ENCODE measurements at places on chromosomes 12 and 14.
A peak's percentile ranks its signal among the peaks of the same experiment; 100 is the strongest.

DNA sequence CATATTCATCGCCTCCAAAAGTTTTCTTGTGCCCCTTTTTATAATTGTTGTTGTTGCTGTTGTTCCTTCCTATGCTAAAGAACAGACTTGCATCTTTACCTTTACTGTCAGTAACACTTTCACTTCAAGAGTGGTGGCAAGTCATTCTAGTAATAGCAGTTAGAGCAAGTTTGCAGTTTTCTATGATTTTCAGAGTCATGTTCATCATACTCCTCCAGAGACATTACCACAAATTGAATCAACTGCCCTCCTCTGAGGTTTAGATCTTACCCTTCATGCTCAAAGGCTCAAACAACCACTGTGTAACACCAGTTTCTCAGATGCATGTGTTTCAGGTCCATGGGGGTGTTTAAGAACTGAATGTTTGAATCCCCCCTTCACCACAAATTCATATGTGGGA lies 763.4 kb downstream of the LRFN5 start:
- no peak for DNase-seq

- DNase-seq = peak; percentile 87
Observed at GRCh38 chr14:21087294-21088091, 11.0 kb downstream of the ZNF219 start.

GRCh38 chr12:119704065-119704747 lies 36.3 kb downstream of the PRKAB1 start:
- no peak for DNase-seq

DNA sequence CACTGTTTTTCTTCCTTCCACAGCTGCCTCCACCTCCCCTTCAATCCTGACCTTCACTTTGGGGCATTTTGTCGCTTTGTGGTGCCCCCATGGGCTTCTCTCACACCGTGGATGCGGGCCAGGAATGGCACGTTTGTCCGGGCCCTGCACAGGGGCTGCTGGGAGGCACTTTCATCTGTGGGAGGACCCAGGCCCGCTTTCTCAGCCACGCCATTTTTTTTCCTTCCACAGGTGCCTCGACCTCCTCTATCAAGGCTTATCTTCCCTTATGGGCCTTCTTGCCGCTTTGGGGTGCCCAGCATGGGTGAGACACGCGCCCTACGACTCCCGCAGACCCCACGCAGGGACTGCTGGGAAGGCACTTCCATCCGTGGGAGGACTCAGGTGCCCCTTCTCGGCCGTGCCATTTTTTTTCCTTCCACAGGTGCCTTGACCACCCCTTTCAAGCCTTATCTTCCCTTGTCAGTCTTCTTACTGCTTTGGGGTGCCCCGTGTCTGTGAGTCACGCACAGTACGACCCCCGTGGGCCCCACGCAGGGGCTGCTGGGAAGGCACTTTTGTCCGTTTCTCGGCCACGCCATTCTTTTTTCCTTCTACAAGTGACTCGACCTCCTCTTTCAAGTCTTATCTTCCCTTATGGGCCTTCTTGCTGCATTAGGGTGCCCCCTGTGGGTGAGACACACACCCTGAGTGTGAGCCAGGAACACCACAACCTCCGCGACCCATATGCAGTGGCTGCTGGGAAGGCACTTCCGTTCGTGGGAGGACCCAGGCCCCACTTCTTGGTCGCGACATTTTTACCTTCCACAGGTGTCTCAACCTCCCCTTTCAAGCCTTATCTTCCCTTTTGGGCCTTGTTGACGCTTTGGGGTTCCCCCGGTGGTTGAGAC lies 270.7 kb downstream of the ALG10 start:
- no peak for DNase-seq

- DNase-seq = peak; percentile 36
Observed at GRCh38 chr14:99393059-99393655, 87.5 kb downstream of the SETD3 start.

DNA sequence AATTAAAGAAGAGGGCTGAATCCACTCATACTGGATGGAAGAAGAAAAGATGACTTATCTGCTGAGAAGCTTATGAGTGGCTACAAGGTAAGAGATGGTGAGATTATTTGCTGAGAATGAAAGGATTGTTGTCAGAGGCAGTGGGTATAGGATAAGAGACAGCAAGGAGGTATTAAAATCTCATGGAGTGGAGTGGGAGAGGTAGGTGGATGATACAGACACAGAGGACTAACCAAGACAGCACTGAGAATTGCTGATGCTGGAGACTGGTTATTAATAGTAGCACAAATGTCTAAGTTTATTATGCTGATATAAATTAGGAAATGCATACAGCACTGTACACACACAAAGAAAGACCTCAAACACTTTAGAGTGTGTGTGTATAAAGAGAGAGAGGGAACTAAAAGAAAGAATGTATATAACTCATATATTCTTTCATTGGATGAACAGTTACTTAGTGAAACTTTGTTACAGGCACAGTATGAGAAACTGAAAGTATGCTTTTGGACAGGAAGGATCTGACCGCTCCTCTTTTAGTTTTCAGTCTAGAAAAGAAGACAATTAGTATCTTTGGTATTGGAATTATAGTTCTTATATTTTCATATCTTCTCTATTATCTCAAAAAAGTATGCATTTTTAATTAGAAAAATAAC lies 543.1 kb downstream of the LRFN5 start:
- no peak for DNase-seq

GRCh38 chr12:128365032-128365431 lies 98.1 kb downstream of the TMEM132C start:
- no peak for DNase-seq

DNA sequence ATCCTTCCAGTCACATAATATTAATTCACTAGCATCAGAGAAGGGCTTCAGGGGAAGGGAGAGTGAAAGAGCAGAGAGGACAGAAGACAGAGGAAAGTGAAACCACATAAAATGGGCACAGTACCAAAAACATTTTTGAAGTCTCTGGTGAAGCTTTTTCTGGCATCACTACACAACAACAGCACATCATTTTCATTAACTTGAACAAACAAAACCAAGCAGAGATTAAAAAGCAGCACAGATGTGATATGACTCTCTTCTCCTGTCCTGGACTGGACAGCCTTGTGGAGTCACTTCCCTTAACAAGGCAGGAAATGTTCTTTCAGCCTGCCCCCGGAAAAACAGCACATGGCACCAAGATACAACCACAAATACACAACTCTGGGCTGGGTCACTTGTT lies 112.0 kb downstream of the TSPAN8 start:
- DNase-seq = no peak

DNA sequence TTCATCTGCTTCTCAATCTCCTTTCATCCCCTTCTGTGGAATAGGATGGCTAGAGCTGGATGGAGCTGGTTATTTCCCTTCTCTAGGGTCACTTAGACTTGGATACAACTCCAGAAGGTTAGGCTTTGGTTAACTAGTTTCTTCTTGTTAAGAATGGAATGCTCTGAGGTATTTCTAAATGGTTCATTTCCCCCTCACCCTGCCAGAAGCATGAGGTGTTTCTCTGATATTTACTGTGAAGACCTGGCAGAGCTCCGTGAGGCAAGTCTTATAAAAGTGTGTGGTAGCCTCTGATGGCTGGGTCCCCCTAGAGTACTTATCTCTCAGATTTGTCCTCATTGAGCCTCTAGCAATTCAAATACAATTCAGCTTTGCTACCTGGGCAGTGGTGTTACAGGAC lies 207.9 kb downstream of the SLC16A7 start:
- no peak for DNase-seq

DNA sequence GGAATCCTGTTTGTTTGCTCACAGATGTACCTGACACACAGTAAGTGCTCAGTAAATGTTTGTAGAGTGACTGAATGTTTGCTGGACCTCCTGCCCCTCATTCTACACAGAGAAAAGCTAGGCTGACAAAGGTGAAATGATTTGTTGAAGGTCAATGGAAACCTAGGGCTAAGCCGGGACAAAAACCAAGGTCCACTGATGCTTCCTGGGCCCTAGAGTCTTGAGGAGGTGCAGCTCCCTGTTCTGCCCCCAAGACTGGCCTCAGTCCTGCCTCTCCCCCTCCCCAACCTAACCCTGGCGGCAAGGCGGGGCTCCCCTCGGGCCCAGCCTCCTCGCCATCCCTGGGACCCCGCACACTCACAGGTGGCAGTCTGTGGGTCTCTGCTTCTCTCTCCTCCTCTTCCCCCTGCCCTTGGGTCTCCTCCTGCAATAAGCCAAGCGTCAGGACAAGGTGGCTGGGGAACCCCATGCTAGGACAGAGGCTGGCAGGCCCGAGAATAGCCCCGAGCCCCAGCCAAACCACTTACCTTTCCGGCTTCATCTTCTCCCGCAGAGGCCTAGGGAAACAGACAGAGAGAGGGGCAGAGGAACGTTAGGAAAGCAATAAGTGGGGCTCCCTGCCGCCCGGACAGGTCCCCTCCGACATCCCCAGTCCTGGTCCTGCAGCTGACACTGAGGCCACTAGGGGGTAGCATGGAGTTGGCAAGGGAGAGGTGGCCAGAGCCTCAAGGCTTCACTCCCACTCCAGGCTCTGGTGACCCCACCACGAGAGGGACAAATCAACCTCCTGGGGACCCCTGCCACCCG lies 9.3 kb downstream of the PGF start:
- DNase-seq = peak; percentile 82

GRCh38 chr12:82910246-82910893 lies 223.7 kb downstream of the TMTC2 start:
- DNase-seq = no peak

- DNase-seq = peak; percentile 35
Observed at GRCh38 chr12:121893961-121894460, 5.4 kb downstream of the PSMD9 start.

DNA sequence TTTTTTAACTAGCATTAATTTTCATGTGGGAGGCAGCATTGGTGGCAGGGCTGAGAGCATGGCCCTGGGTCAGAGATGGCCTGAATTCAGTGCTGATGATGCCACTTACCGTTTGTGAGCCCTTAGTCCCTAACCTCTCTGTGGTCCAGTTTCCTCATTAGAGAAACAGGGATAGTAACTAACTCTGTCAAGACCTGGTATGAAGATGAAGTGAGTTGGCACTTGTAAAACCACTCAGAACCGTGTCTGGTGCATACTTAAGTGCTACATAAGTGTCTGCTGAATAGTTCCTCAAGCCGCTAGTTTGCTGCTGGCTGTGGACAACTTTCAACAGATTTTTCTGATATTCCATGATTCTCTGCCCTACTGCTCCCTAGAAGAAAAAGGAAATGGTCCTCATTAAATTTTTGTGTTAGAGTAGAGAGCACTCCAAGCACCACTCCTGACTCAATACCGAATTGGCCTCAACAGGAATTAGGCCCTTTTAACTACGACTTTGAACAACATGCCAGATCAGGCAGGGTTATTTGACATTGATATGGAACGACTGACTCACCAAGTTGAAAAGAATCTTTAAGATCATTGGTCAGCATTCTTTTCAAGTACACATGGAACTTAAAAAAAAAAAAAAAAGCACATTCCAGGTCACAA lies 250.2 kb downstream of the ANO2 start:
- DNase-seq = no peak

DNA sequence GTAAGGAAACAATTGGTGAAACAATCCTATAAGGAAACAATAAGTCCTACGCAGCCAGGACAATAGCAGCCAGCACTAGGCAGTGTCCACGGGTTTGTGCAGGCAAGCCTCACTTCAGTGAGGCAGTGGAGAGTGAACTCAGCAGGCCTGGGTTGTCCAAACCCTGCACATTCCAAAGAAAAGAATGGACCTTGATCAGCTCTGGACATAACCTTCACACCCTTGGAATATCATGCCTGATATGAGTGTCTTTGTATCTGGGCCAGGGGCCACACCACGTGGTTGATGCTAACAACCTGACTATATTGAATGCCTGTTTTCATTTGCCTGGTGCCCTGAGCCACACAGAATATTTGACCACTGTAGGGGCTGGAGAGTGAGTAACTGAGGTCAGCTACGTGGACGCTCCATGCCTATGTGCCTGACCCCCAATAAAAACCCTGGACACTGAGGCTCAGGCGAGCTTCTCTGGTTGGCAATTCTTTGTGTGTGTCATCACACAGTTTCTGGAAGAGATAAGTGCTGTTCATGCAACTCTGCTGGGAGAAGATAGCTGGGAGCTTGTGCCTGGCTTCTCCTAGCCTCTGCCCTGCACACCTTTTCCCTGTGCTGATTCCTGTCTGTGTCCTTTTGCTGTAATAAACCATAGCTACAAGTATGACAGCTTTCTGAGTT lies 81.4 kb upstream of the NCOR2 start:
- no peak for DNase-seq

DNA sequence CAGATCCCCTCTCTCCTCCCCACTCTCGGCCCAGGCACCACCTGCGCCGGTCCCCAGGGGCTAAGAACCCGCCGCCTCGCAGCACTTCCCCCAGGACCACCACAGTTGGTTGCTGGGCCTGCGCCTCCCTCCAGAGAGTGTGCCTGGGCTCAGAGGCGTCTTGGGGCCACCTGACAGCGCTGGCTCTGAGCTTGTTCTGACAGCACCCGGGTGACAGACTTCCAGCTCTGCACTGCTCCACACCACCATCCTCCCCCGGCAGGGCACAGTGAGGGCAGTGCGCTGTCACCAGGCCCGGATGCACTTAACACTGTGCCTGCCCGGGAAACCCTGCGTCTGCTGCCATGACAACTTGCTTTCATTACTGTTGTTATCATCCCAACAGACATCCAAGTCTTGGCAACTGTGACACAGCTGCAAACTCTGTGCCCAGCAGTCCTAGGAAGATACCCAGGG lies 6.6 kb downstream of the BRF1 start:
- peak; percentile 91 for DNase-seq

- DNase-seq = no peak
Observed at GRCh38 chr12:25996677-25997076, 38.2 kb downstream of the RASSF8 start.

- DNase-seq = no peak
Observed at GRCh38 chr14:61147381-61147821, 133.7 kb downstream of the TMEM30B start.

DNA sequence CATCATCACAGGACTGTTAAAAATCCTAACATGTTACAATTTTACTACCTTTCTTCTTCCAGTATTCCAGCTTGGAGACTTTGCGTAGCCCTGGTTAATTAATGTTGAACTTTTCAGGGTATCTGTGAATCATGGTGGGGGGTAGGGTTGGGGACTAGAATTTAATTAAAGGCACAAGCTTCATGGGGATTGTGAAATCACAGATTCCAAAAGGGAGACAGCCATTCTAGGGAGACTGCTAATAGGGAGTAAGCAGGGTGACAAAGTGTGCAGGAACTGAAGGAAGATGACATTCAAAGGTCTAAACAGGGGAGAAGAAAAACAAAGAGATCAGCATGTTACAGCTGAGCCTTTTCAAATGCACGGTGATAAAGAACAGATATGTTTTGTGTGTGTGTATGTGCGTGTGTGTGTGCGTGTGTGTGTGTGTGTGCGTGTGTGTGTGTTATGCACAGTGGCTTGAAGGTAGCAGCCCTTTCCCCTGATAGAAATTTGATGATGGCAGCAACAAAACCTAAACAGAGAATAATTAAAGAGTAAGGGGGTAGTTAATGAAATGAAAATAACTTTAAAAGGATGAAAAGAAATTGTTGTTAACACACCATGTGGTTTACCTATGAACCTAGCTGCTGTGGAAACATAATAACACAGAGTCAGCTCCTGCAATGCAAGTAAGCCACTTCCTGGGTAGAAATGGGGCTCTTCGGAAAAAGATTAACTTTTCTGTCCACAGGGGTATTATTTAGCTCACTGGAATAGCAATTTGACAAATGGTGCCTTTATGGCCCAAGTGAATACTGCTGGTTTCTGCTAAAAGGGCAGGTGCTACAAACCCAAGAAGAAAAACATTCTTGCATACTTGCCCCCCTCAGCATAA lies 581.7 kb downstream of the DIO2 start:
- no peak for DNase-seq

Data from activated CD4-positive, alpha-beta T cell treated with anti-CD3 and anti-CD28 coated beads, Interleukin-2, amount 10 ng/mL, durations not matched to agents 7 days and 5 days (primary cell).